ENCODE measurements at places on chromosomes 12 and 14. TPM values are rescaled to one million over a fixed set of nuclear protein-coding genes. Genes with fewer than 3 reads are reported as not detected.

GRCh38 chr14:24080888-24081738, 9.8 kb downstream of the CPNE6 start:
- H3K27ac ChIP-seq: peak overlapping the region; percentile 32
- H3K4me1 ChIP-seq: peaks cover 3% of the 10 kb centered on the region
- peak; percentile 90 for DNase-seq
- no peaks in the 10 kb centered on the region for H3K27me3 ChIP-seq
- H3K36me3 ChIP-seq: no peaks in the 10 kb centered on the region
- H3K4me3 ChIP-seq: peak overlapping the region; percentile 56

DNA sequence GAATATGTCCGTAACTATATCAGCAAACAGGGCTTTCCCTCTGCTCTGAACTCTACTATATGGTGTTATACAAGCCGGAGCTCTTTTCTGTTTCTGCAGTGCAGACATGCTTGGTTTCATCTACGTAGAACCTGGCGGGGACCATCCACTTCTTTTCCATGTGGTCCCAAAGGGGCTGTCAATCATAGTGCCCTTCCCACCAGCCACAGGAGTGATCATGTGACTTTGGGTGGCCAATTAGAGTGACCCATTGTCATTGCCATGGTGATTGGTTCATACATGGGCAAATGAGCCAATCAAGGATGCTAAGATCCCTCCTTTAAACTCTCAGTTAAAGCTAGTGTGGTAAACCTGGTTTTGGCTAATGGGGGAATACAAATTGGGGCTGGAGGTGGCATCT, 281.3 kb downstream of the TMEM132D start:
- DNase-seq: no peak
- no peaks in the 10 kb centered on the region for H3K4me1 ChIP-seq
- H3K36me3 ChIP-seq: no peaks in the 10 kb centered on the region
- no peak overlapping the region for H3K27ac ChIP-seq
- H3K4me3 ChIP-seq: no peak overlapping the region

- H3K36me3 ChIP-seq: no peaks in the 10 kb centered on the region
- H3K27me3 ChIP-seq: no peaks in the 10 kb centered on the region
- no peak for DNase-seq
- peaks cover 14% of the 10 kb centered on the region for H3K4me1 ChIP-seq
- no peak overlapping the region for H3K4me3 ChIP-seq
Measured at GRCh38 chr12:11663130-11663529, 13.7 kb downstream of the ETV6 start.

DNA sequence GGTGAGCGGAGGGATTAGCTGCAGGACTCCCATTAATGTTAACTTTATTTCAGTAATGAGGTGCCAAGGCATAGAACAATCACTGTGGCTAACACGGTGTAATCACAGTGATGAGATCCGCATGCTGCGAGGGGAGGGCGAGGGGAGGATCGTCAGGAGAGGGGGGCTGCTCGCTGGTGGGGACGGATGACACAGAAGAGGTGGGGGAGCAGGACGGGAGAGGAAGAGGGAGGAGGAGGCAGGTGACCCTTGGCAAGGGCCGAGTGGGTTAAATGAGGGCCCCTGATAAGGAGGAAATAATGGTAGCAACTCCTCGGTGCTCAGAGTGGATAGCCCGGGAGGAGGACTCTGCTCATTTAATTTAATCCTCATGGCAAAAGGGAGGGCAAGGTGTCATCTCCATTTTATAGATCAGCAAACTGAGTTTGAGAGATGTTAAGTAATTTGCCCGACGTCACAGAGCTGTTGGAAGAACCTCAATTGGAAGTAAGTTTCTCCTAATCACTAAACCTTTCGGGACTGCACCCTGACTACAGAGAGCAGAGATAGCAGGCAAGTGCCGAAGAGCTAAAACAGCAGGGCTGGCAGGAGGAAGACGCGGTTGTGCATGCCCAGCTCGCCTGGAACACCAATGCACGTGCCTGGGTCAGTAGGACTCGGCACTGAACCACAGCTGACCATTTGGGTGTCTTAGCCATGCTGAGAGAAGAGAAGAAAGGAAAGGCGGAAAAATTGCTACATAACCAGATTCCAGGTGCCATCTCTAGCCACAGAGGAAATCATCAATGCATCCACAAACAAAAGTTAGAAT, 43.0 kb downstream of the SPRING1 start:
- no peak for DNase-seq
- H3K4me3 ChIP-seq: no peak overlapping the region
- no peaks in the 10 kb centered on the region for H3K36me3 ChIP-seq
- peaks cover 4% of the 10 kb centered on the region for H3K27me3 ChIP-seq
- H3K27ac ChIP-seq: no peak overlapping the region

The GDF3 gene
- total RNA-seq: 0.66 TPM

The STXBP6 gene
- total RNA-seq: 3.9 TPM

Measured in kidney (tissue), 22 donors.